Right kidney (tissue), 9 donors: ENCODE measurements at places on chromosomes 12 and 14.
A peak's percentile ranks its signal among the peaks of the same experiment; 100 is the strongest.

DNA sequence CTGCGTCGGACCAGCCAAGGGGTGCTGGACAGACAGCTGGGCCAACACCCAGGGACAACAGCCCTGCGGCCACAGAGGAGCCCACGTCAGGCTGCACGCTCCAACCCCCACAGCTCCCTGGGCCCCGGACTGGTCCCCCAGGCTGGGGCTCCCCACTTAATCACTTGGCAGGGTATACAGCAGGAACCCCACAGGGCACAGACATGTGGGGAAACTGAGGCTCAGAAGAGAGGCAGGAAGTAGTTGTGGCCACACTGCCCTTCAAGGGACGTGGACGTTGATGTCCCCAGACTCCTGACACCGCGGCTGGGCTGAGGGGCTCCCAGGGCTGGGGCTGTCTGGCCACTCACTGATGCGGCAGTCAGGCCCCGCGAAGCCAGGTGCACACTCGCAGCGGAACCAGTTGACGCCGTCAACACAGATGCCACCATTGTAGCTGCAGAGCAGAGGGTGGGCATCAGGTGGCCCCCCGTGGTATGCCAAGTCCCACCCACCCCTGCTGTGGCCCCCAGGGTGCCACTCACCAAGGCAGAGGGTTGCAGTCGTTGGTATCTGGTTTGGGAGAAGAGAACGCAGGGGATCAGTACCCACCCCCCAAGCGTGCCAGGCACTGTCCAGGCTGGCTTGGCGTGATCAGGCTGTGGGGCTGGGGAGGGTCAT, 21.5 kb downstream of the JAG2 start:
- no peak for DNase-seq

DNA sequence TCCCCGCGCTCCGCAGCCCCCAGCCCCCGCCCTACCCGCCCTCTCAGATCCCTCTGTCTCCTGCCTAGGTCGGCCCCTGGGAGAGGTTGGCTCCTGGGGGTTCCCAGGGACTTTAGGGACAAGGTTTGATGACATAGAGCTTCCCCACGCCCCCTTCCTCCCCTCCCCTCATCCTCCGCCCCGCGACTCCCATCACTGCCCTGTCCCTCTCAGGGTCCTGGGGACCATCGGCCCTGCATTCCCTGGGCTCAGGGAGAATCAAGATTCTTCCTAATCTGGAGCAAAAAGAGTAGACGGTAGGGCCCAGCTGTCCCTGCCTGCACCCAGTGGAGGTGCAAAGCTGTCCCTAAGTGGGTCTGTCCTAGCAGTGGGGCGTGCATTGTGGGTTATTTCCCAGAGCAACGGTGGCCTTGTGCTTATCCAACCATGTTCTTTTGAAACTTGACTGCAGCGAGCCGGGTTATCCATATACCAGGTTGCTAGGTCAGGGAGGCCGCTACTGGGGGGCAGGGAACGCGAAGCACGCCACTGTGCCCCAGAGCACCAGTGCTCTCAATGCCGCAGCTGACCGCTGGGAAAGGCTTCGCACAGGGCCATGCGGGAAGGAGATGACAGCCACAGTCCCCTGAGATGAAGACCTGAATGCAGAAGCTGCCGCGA, 124.4 kb upstream of the PRMT8 start:
- DNase-seq: peak; percentile 37

GRCh38 chr12:91140026-91140931, 29.0 kb upstream of the LUM start:
- no peak for DNase-seq

DNA sequence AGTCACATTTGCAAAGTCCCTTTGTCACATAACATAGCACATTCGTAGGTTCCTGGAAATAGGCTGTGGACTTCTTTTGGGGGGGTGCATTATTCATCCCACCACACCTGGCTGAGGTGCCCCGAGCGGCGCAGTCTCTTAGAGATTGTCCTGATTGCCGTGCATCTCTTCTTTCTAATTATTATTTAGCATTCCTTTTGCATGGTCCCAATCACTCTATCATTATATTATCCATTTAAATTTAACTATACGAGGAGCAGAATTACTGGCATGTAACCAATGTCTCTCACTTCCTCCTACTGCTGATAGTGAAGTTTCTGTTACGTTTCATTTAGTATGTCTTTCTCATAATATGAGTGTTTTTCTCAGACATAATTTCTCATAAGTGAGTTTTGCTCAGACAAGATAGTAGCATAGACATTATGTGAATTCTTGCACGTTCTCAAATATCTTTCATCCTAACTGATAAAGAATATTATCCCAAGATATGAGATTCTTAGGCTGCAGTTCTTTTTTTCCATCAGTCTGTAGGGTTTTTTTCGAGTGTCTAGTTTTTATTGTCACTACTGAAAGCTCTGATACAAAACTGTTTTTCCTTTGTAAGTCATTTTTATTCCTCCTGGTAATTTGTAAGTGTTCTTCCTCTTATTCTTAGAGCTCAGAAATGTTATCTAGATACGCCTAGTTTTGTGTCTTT, 444.3 kb downstream of the NELL2 start:
- no peak for DNase-seq

DNA sequence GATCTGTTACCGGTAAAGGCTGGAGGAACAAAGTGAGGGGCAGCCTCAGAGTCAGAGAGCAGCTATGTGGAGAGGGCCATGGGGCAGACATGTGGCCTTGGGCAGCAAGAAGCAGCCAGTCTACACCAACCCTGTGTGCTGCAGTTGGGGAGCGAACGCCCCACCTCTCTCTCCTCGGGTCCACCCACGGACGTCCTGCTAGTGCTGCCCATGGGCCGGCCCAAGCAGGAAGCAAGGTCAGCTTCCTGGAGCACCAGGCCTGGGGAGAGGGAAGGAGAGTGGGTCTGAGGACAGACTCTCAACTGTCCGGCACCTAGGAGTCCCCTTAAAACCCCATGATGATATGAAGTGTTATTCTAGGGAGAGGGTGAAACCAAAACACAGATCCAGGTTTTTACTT, 254.8 kb upstream of the FKBP4 start:
- no peak for DNase-seq

DNA sequence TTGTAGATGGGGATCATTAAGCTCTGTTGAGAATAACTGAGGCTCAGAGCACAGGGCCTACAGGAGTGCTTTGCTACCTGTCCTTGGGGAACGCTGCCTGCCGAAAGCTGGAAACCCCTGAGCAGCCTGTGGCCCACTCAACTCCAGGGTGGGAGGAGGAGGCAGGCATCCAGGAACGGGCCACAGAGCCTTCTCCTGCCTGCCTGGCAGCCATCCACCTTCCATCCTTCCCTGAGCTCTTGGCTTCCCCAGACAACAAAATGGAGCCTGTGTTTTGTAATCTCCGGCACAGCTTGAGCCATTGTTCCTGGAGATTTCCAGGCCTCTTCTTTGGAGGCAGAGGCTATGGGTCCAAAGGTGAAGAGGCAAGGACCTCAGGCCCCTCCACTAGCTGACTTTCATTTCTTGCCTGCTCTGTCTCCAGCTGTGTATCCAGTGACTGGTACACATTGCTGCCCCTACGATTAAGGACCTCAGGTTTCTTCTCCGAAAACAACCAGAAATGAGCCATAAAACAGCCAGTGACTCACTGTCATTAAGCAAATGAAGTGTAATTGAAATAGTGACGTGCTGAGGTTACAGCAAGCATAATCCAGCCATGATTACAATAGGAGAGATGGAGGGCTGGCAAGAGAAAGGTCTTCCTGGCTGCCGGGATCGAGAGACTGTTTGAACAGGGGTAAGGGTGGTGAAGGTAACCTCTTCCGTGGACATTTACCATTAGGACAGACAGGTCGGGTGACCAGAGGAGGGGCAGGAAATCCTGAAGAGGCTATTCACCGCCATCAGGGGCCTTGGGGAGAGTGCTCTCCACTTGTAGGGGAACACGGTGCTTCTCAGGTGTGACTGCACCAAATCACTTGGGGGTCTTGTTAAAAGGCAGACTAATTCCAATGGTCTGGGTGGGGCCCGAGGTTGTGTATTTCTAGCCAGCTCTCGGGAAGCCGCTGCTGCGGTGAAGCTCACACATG, 56.3 kb upstream of the KCNA5 start:
- no peak for DNase-seq

DNA sequence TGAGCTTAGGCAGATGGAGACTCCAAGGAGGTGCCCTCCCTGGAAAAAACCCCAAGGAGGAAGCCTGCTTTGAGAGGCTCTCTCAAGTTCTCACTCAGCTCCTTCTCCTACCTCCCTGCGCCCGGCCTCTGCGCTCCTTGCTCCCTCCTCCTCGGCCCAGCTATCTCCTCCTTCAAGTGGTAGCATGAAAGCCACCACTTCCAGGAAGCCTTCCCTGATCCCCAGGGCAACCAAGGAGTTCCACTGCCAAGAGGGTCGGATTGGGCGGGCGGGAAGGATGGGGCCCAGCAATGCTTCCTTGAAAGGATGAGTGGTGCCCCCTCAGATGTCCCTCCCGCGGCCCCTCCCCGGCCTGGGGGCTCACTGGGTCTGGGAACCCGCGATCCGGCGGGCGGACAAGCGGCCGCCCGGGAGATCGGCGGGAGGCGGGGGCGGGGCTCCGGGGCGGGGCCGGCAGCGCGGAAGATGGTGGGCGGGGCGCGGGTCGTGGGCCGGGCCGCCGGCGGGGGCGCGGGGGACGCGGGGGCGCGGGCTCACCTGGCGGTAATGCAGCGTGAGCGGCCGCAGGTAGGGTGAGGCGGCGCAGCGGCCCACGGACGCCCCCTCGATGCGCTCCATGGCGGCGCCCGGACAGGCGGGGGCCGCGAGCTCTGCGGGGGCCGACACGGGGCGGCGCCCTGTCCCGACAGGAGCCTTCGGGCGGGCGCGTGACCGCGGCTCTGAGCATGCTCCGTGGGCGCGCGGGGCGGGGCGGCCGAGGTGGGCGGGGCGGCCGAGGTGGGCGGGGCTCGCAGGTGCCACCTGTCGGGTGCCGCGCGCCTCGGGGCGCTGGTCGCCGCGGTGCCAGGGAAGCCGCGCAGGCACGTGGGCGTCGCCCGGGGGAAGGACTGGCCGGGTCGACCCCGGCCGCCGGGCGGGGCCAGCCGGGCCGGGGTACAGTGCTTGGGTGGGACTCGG, at the start of gene NUDT14:
TSS of gene NUDT14 (minus strand) at position 721 of the 957 bp plus-strand sequence. CDS start at position 618, 103 bp downstream.
- DNase-seq: no peak

- DNase-seq: no peak
Observed at GRCh38 chr14:37658156-37658555, 62.7 kb downstream of the TTC6 start.

- no peak for DNase-seq
Observed at GRCh38 chr14:51836417-51836816, 24.0 kb upstream of the GNG2 start.

- no peak for DNase-seq
Observed at GRCh38 chr12:39157696-39158342, 252.4 kb upstream of the CPNE8 start.

- peak; percentile 59 for DNase-seq
Observed at GRCh38 chr12:75208856-75209811, 505 bp downstream of the KCNC2 start.

DNA sequence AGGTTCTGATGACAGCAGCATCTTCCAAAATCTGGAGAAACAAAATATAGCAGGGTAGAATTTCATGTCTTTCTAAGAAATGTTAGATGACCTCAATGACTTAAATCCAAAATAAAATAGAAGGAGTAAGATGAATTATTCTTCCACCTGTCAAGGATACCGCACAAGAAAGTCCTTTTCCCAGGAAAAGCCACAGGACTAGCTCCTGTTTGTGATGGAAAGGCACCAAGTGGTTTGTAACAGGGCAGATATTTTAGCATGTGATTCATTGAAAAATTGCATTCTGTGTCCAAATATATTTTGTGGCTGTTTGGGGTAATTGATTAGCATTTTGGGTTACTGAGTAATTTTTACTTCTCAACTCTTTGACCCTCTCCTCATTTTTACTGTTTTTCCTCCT, 2.7 kb downstream of the CD163L1 start:
- no peak for DNase-seq

DNA sequence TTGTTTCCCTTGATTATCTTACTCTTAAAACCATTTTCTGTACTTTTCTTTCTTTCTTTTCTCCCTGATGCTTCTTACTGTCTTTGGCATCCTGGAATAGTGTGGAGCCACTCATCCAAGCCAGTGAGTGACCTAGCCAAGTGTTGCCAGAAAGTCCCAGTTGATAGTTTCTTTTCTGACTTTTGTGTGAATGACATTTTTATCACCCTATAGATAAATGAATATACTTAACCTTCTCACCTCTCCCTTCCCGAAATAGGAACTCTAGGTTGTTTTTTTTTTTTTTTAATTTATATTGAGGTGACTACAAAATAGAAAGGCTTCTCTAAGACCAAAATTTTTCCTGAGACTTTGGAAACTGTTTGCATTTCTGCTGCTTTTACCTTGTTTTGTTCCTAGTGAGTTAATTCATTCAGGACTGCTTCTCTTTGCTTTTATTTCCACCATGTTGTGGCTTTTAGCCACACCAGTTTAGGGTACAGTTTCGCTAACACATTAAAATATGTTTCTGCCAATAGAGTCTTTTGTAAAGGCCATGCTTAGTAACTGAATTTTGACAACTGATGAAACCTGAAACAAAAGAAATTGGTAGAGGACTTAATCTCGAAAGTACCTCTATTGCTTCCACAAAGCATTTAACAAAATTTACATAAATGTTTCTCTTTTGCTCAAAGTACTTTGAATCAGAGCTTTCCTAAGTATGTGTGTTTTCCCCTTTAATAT, 194.6 kb downstream of the ERC1 start:
- DNase-seq: no peak

DNA sequence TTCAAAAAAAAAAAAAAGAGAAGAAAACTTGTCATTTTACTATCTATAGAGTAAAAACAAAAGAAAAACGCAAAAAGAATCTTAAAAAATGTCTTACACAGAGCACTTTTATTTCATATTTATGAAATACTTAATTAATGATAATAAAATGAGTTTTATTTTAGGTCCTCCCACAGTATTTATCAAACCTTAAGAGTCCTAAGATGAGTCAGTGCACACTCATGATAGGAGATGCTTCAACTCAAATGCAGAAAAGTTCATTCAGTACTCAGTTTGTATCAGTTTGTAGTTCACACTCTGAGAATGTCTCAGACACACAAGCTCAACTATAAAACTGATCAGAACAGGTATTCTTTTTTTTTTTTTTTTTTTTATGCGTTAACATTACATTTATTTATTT, 41.7 kb downstream of the TRIM9 start:
- DNase-seq: no peak

GRCh38 chr12:77382096-77382742, 316.9 kb upstream of the E2F7 start:
- DNase-seq: no peak

- no peak for DNase-seq
Observed at GRCh38 chr12:68959143-68959858, 26.3 kb upstream of the CPM start.

- no peak for DNase-seq
Observed at GRCh38 chr14:33629792-33630191, 321.1 kb downstream of the EGLN3 start.

DNA sequence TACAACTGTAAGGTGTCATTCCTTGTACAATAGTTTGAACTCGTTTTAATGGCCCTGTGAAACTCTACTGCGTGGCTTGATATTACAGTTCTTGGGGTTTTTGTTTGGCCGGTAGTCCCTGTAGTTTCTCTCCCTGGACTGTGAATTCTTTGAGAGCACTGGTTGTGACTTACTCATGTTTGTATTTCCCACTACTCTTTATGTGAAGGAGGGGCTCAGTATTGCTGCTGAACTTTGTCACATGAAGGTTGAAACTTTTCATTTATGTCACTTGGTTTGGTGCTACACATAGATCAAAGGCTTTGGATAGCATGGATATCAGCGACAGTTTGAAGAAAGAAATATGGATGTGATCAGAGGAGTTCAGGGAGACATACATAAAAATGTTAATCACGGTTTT, 1.5 kb upstream of the POU6F1 start:
- DNase-seq: no peak

GRCh38 chr12:127552838-127553237, 714.1 kb upstream of the TMEM132C start:
- no peak for DNase-seq
